ENCODE measurements at places on chromosomes 3 and 15.
A peak's percentile ranks its signal among the peaks of the same experiment; 100 is the strongest.

GRCh38 chr3:110343945-110344344 is 727.7 kb upstream of the NECTIN3 start:
- DNase-seq: no peak

- DNase-seq: no peak
Observed at GRCh38 chr15:67121644-67122605, 56.5 kb downstream of the SMAD3 start.

GRCh38 chr3:146854523-146854922 is 249.4 kb upstream of the PLSCR5 start:
- no peak for DNase-seq

GRCh38 chr15:32704395-32704981 is 13.3 kb upstream of the GREM1 start:
- DNase-seq: no peak

GRCh38 chr15:99139276-99139675 is 34.4 kb downstream of the SYNM start:
- no peak for DNase-seq

- peak; percentile 51 for DNase-seq
Observed at GRCh38 chr3:71582612-71583565, 639 bp downstream of the FOXP1 start.

GRCh38 chr3:190644766-190645165 is 130.9 kb downstream of the IL1RAP start:
- no peak for DNase-seq

- DNase-seq: no peak
Observed at GRCh38 chr15:58737298-58737697, 12.2 kb downstream of the ADAM10 start.

DNA sequence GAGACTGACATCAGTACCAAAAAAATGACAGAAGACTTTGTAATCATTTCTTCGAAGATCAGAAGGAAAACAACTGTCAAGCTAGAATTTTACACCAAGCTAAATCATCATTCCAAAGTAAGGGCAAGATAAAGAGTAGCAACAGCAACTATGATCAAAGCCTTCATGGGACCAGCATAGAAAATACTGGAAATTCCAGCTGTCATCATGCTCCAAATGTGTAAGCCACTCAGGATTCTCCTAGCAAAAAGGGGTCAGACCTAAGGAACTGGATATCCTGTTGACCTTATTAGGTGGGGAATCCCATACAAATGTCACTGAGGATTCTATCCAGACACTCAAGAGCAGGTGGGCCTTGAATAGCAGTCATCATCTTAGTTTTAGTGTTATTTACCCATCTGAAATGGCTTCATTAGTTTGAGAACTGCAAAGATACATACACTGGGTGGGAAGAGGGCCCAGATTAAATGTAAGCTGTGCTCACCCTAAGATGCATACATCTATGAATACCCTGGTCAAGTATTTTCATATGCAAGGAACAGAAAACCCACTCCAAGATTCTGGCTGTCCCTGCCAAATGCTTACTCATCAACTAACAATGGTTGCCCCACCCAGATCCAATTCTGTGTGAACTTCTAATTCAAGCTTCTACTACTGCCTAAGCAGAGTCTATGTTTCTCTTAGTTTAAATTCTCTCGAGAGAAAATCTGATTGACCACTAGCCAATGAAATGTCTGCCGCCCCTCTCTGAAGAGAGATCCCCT is 33.5 kb downstream of the CLDN18 start:
- no peak for DNase-seq

DNA sequence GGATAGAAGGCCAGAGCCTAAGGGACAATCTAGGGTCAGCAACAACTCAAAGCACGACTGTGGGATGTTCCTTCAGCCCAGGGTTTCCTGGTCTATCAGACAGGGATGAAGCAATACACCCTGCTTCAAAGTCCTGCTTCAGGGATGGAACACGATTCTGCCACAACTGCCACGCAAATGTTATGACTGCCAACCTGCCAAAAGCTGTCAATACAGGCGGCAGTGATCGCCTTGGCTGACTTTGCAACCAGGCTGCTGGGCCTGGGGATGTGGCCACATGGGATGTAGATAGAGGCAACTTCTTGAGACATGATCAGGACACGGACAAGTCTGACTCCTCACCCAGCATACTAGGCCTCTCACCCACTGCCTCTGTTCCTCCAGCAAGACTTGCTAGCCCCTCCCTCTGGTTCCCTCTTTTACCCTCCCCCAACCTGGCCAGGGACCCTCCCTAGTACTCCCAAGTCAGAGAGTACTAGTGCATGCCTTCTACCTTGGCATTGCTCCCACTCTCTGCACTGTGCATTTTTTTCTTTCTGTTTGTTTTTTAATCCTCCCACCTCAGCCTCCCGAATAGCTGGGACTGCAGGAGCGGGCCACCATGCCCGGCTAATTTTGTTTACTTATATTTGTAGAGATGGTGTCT is 7.6 kb downstream of the CCDC12 start:
- no peak for DNase-seq

DNA sequence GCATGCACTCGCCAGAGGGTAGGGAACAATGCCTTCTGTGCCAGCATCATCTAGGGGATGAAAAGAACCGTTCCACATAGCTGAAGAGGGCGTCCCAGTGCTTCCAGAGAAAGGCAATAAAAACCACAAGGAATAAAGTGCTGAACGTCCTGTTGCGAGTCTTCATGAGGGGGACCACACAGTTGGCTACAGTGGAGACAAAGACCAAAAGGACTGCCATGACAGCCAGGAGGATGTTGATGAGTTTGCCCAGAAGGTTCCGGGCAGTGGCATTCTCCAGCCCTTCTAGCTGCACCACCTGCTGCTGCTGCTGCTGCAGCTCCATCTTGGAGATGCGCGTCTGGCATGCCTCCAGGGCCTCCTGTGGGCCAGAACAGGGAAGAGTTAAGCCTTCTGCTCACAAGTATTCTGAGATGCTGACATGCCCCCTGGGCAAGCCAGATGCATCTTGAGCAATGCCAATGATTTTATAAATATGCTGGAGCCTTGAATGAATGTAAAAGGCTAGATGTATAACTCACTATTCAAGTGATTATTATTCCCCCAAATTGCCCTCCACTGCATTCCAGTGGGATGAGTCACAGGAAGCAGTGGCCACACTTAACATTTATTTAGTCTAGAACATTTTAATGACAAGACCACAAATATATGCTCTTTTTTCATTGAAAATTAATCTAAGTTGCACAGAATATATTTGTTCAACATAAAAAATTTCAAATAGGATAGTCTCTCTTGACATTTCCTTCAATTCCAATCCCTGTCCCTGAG is 45.1 kb upstream of the PLXND1 start:
- DNase-seq: no peak

- peak; percentile 1 for DNase-seq
Observed at GRCh38 chr15:72116731-72117485, 1.0 kb downstream of the MYO9A start.

Data from stimulated activated CD8-positive, alpha-beta memory T cell treated with anti-CD3 and anti-CD28 coated beads, Interleukin-7, amount 100 ng/mL, for 24 hours (primary cell).